Substantia nigra (tissue), 51 donors: ENCODE measurements at places on chromosomes 3 and 15.

GRCh38 chr3:50268703-50269451 lies at the start of gene SEMA3B:
SEMA3B (plus strand) TSS chr3:50269147; CDS start chr3:50269241, 94 bp downstream.
- peak; percentile 52 for DNase-seq

DNA sequence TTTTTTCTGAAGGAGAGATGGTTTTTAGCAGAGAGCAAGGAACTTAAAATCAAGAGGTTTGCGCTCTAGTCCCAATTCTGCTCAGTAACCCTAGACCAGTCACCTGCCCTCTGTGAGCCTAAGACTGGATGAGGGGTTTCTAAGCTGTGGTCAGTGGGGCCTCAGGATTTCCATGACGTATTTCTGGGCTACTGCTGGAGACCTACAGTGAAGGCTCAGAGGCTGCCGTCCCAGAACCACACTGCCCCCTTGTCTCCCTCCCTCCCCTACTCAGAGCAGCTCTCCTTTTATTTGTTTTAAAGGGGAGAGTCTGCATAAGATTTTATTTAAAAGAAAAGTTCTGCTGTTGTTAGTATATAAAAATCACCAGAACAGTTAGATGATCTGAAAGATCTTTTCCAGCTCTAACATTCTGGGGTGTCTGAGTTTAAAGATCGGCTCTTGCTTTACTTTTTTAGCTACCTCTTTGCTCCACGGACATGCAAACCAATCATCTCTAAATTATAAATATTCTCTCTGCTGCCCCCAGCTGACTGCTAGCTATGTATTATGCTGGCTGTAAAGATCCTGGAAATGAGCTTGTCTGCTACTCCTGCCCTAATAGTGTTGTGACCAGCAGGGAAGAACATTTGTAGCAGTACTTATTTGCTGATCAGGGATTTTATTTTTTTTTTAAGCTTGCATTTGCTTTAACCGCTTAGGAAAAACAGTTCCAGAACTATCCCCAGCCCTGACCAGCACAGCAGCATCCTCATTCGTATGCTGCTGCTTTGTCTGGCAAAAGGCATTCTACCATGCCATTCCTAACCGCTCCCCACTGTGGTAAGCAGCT lies 28.6 kb upstream of the NDUFB4 start:
- DNase-seq = no peak

DNA sequence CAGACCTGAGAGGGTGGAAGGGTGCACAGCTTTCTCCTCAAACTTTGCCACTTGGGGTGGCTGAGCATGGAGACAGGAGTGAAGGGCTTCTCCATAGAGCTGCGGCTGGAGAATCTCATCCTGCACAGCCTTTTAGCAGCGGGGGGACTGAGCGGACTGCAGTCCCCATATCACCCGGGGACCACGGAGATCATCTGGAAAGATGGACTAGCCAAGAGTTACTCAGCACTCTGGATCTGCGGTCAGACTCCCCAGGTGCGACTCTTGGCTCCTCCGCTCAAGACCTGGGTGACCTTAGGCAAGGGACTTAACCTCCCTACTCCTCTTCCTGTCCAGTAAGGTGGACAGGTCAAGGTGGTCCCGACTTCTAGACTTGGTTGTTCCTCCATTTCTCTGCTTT lies 125.8 kb upstream of the MEF2A start:
- DNase-seq = no peak

DNA sequence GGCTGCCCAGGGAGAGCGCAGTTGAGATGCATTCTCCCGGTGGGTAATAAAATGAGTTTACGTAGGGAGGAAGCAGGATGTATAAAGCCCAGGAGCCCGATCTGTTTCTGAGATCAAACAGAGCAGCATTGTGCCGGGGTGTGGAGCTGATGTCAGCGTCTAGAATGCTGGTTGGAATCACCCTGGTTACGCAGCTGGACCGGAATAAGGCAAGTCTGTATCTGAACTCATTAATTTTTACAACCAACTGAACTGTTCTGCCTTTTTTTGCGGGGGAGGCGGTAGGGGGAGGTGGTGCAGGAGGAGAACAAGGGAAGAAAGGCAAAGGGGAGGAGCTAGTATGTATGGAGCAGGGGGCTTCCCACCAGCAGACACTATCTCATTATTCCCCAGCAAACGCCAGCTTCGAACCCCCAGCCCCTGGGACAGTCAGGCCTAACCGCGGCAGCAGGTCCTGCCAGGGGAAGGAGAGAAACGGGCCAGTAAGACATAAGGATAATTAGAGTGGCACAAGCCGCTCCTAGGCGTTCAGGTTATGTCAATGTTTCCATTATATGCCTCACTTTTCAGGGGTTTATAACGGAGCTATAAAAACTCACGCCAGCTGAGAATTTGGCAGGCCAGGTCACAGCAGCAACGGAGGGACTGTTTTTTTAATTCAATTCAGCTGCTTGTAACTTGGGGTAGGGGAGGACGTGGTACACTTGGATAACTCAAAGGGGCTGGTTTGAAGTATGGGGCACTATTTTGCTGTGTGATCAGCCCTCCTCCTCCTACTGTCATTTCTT lies 175.3 kb upstream of the HES1 start:
- DNase-seq = no peak

DNA sequence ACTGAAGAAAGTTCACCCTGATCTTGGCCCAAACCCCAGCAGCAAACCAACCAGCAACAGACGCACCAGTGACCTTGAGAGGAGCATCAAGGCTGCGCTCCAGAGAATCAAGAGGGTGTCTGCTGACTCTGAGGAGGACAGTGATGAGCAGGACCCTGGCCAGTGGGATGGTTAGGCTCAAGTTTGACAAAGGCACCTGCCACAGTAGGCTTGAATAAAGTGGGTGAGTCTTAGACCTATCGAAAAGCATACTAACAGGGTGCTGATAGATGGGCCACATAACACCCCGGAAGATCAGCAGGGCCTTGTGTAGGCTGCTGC lies 23.9 kb downstream of the WHAMM start:
- no peak for DNase-seq

DNA sequence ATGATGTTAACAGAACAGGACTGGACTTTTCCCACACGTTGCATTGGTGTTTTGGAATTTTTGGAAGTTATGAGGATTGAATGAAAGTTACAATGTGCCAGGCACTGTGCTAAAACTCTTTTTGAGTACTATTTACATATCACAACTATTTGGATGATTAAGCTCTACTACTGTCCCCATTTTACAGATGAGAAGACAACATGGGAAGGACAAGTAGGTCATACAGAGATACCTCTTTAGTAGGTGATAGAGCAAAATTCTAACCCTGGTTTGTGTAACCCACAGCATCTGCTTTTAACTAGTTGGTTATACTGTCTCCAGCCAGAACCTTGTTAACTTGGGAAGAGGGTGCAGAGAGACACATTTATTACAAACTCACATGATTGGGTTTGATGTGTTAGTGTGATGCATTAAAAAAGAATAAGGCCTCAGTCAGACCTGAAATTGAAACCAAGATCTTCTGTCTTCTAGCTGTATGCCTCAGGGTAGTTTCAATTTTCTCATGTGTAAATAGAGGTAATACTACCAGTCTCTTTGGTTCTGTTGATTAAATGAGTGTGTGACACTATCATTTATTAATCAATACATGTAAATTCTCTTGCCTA lies 1.4 kb downstream of the NDUFB4 start:
- DNase-seq = no peak

- DNase-seq = no peak
Observed at GRCh38 chr3:45440131-45440530, 51.8 kb downstream of the LARS2 start.

DNA sequence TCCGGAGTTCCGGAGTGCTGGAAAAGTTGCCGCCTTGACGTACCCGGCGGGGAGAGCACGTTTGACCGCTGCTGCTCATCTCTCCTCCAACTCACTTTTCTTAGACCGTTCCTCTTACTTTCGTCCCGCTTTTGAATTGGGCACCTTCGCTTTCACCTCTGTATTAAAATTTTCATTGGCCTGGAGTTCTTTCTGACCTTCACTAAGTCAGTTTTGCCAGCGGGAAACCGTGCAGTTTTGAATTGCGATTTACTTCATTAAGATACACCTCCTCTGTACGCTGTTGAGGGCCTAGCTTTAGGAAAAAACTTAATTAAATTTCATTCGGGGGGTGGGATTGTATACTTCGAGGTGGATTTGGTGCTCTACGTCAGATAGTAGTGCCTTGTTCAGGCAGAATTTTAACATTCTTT lies 1.3 kb downstream of the GMPS start:
- no peak for DNase-seq

DNA sequence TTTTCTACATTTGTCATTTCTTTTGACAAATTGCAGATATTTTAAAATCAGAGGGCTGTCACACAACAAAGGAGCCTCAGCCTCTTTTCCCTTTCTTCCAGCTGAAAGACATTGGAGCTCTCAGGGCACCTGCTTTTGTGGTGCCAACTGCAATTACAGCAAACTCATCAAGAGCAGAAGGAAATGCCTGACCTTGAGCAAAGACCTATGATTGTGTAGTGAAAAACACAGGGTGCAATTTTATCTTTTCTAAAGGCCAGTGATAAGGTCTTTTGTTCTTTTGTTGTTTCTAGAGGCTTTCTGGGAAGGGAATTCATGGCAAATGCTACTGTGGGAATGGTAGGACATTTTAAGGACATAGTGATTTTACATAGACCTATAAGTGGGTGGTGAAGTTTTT lies 214.3 kb downstream of the OXSM start:
- DNase-seq = no peak

DNA sequence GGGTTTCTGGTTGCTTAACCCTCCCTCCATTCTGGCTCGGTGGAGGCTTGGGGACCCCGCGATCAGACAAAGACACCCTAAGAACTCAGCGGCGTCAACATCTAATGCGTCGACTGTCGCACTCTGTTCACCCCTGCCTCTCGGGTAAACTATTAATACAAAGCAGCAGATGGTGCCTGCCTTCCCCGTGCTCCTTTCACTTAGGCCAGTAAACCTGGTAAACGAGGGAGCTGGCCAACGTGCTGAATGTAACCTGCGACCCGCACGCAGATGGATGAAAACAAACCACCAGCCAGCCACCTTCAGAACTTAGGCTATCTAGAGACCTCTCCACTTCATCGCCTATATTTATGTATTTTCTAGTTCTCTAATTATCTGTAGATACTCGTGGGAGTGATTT lies 848 bp upstream of the CADPS start:
- no peak for DNase-seq

DNA sequence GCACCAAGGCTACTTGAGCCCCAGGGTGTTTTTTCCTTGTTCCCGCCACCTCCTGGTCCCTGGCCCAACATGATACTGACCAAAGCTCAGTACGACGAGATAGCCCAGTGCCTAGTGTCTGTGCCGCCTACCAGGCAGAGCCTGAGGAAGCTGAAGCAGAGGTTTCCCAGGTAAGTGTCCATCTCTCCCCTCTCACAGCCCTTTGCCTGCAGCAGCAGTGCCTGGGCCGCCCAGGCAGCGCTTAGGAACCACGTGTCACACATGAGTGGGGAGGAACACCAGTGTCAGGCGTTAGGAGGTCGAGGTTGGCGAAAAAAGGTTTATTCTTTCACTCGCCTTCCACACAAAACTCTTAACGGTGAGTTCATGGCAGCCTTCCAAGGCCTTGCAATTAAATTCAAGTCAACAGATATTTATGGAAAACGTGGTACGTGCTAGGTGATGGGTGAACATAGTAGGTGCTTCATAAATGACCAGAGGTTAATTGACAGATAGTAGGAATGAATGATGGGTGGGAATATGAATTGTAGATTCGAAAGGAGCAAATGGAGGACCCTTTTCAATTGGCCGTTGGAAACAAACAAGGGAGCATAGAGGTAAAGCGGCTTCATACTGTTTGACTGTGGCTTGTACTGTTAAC lies 486 bp downstream of the CDIN1 start:
- DNase-seq = no peak

DNA sequence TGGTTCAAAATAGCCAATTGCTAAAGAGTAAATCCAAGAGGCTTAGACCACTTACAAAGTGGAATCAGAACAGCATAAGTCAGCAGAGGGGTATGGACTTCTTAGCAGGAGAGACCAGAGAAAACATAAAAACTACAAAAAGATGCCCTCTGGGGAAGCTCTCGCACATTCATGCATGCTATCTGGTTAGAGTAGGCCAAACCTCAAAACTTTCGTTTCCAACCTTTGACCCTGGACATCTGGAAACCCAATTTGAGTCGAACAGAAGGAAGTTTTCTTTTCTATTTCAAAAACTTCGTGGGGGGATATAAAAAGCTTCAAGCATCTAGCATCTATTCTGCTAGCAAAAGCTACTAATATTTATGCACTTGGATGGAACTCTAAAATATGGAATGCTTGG lies 523.9 kb upstream of the AGTR1 start:
- DNase-seq = no peak

- no peak for DNase-seq
Observed at GRCh38 chr15:52523647-52524046, 5.0 kb downstream of the MYO5A start.

GRCh38 chr3:127159543-127159942 lies 33.4 kb upstream of the PRR23E start:
- DNase-seq = no peak

GRCh38 chr3:181753391-181753790 lies 41.7 kb downstream of the SOX2 start:
- DNase-seq = no peak

DNA sequence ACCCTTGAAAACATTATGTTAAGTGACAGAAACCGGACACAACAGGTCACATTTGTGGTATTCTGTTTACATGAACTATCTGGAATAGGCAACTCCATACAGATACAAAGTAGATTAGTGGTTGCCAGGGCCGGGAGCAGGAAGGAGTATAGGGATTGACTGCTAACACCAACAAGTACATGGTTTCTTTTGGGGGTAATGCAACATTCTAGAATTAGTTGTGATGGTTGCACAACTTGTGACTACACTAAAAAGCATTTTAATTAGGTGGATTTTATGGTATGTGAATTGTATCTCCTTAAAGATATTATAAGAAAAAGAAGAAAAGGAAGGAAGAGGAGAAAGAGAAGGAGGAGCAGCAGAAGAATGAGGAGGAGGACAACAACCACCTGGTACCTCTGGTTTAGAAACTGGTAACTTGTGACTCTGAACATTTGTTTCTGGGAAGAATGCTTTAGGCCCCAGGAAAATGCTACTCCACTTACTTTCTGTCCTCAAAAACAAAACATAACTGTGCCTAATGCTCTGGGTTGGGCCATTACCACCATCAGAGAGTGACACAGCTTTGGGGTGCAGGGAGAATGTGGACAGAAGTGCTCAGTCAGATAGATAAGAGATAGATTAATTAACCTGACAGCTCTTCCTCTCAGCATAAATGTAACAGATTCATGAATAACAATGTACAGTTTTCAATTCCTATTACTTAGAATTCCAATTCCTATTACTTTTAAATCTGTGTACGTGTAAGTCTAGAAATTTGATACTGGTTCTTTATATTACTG lies 20.3 kb downstream of the SETMAR start:
- no peak for DNase-seq

GRCh38 chr3:171890398-171890797 lies 47.2 kb downstream of the TMEM212 start:
- no peak for DNase-seq

GRCh38 chr3:143105170-143105569 lies 14.4 kb upstream of the CHST2 start:
- no peak for DNase-seq
